ENCODE measurements at places on chromosomes 12 and 14.

- DNase-seq = no peak
Observed at GRCh38 chr12:30439201-30439600, 256.5 kb downstream of the IPO8 start.

GRCh38 chr12:46390881-46391280, 18.3 kb upstream of the SLC38A2 start:
- DNase-seq = no peak

- DNase-seq = no peak
Observed at GRCh38 chr12:47321436-47321835, 241.7 kb upstream of the AMIGO2 start.

- no peak for DNase-seq
Observed at GRCh38 chr12:119672194-119672593, 4.3 kb downstream of the PRKAB1 start.

DNA sequence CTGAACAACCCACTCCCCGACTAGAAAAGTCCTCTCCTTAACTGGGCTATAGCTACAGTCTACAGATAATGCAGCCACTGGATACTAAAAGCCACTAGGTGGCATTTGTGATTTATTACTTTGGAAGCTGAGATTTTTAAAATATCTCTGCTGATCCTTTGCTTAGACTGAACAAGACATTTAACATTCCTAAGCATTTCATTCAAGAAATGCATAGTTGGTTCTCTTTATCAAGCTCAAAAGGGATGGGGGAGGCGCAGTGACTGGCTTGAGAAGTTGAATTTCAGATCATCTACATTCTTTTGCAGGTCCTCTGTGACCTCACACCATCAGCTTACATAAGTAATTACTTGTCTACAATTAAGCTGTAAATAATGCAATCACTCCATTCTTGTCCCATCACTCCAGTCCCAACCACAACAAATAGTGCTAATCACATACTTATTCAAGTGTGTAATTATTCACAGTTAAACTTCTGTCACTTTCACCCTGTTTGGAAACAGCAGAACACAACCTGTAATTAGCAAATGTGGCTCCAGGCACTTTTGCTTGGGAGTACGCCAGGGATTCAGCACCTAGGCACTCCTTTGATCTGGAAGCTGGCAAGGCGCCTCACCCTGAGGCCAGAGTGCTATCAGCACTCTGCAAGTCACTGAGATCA, 203.6 kb downstream of the NOVA1 start:
- DNase-seq = no peak

DNA sequence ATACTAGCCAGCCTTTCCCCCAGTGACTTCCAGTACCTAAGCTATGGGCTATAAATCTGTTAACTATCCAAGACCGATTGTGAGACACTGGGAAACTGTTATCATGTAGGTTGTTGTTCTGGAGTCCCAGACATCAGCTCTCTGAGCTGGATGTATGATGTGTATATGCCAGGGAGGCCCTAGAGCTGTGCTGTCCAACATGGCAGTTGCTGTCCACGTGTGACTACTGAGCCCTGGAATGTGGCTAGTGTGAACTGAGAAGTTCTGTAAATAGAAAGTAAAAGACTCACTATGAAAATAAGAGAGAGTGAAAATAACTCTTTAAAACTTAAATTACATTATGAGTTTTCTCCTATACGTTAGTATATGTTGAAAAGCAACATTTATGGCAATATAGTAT, 755.8 kb upstream of the FBXO33 start:
- no peak for DNase-seq

DNA sequence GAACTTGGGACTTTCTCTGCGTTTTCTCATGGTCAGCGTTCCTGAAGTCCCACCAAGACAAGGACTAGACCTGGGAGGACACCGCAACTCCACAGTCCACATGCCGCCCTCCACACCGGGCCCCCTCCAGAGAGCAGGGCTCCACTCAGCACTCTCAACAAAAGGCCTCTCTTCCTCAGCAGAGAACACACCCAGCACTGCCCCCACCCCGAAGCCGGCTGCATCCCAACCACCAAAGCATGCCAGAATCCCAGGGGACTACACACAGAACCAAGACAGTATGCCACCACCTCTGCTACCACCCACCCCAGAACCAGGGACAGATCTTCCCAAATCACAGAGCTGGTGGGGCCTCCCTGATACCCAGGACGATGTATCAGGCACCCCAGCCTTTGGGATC, 88.3 kb downstream of the BCL11B start:
- DNase-seq = no peak

DNA sequence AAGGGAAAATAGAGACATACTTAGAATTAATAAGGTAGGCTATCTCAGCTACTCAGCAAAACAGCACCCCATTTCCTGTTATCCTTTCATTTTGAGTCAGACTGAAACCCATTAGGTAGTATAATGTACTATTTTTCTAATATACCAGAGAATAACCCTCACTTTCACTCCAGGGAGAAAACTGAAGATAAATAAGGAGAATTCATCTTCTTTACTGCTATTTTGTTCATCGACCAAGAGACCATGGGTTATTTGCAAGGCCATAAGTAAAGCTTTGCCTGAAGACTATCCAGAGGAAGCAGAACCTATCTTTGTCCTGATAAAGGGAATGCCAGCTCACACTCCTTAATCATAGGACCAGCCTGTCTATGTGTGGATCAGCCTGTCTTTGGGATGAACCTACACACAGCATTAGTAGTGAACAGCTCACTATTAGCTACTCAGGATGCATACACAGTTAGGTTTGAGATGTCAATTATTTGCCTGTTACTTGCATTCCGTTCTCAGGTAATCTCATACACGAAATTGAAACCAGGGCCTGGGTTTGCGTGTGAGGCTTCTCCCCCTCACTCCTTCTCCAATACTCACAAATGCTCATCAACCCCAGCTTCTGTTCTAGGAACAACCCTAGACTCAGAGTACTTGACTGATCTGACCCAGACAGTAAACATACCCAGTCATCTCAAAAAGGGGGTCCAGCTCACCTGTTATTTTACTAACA, 124.4 kb downstream of the DAD1 start:
- DNase-seq = no peak

DNA sequence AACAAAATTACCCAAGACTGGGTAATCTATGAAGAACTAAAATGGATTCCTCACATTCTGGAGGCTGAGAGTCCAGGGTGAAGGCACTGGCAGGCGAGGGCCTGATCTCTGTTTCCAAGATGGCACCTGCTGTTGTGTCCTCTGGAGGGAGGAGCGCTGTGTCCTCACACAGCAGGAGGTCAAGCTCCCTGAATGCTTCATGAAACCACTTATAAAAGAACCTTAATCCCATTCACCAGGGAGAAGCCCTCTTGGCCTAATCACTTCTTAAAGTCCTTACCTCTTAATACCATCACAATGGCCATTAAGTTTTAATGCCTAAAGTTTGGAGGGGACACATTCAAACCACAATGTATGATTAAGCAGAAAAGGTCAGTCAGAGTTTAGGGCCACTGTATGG, 172.4 kb downstream of the EMP1 start:
- DNase-seq = no peak

GRCh38 chr14:65287264-65288131, 125.0 kb upstream of the FUT8 start:
- no peak for DNase-seq

GRCh38 chr14:75627406-75627805, 33.3 kb downstream of the ERG28 start:
- no peak for DNase-seq

GRCh38 chr12:93176610-93177126, 201.1 kb upstream of the NUDT4 start:
- no peak for DNase-seq

GRCh38 chr12:108563136-108563803, 874 bp downstream of the ISCU start:
- peak; percentile 86 for DNase-seq

DNA sequence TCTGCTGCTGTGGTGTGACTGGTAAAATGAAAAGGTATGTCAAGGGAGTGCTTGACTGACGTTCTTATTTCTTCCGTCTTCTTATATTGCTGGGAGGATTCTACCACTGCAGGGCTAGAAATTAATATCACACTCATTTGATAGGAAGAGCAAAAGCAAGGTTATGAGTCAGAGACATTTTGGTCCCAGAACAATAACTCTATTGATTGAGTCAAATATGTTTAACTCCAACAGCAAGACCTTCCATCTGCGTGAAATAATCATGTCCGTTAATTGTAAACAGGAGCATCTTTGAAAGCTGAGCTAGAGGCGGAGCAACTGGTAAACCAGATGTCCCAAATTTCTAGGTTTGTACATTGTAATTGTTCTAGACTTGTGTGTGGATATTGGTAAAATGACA, 1293.6 kb downstream of the AACS start:
- DNase-seq = no peak

DNA sequence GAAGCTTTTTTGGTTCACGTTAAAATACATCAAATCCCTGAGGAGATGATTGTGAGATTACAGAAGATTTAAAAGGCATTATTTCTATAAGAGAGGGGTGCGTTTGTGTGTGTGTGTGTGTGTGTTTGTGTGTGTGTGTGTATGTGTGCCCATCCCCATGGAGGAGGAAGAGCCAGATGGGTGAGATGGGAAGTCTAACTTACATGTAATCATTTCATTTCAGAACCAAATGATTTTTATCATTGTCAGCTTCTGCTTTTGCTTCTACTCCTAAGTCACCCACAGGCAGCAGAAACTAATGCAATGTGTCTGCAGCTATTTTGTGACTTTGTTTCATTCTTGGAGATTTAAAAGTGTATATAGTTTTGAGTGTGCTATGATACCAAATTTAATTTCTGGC, 68.7 kb downstream of the SLC4A8 start:
- DNase-seq = no peak

GRCh38 chr12:132774159-132774558, 12.5 kb upstream of the ANKLE2 start:
- DNase-seq = no peak

- no peak for DNase-seq
Observed at GRCh38 chr12:8947737-8948136, 1.7 kb downstream of the M6PR start.

DNA sequence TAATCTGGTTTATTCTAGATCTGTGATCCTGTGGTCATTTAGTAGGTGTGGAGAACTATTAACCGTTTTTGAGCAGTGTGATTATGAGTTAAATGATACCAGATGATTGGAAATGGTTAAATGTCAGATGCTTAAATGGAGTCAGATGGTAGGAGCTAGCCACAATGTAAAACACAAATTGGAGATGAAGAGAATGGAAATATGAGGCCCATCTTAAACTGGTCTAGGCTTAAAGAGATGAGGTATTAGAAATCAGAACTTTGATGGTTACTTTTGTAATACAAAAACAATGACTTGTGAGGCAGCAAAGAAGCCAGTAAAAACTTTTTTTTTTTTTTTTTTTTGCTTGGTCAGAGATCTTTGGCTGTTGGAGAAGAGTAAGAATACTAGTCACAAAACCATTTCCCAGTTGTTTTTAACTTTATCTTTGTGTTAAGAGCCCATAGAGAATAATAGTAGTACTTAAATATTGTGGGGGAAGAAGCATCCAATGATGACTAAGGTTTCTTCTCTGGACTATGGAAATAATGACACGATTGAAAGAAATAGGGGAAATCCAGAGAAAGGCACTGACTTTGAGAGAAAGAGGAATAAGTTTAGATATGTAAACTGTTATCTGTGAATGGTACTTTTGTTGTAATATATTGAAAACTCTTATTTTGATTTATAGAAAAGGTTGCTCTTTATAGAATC, 95.9 kb downstream of the WNK1 start:
- DNase-seq = no peak

GRCh38 chr12:19783547-19784444, 344.5 kb downstream of the AEBP2 start:
- DNase-seq = no peak

- DNase-seq = no peak
Observed at GRCh38 chr12:27966870-27967269, 5.7 kb downstream of the PTHLH start.

DNA sequence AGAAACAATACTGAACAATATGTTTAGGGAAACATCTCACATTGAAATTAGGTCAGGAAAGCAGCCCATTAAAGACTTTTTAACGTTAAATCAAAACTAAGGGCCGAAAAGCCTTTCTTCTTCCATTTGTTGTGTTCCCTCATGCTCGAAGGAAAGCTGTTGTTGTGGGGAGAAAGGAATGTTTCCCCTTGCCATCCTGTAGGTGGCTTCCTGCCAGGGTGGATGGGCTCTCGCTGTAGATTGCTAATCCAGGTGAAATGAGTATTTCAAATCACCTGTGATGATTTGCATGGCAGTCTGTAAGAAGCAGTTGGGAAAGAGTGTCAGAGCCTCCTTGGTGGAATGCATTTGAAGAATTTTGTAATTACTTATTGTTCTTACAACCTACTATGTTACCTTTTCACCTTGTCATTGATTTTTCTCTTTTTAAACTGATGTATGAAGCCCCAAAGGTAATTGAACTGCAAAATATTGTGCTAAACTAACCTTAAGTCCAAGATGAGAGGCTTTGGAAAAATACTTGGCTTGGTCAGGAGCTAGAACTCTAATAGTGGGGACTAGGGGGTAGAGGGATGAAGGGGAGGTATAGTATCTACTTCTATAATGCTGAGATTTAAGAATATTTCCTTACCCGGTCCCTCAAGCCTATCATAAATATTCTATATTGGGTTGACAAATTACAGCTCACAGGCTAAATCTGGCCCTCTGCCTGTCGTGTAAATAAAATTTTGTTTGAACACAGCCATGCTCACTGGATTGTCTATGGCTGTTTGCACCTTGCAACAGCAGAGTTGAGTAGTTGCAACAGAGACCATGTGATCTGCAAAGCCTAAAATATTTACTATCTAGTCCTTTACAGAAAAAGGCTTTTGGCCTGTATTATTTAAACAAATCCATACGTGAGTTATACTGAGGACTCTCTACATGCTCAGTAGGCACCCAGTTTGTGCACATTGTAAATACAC, 7.7 kb upstream of the DCP1B start:
- no peak for DNase-seq

DNA sequence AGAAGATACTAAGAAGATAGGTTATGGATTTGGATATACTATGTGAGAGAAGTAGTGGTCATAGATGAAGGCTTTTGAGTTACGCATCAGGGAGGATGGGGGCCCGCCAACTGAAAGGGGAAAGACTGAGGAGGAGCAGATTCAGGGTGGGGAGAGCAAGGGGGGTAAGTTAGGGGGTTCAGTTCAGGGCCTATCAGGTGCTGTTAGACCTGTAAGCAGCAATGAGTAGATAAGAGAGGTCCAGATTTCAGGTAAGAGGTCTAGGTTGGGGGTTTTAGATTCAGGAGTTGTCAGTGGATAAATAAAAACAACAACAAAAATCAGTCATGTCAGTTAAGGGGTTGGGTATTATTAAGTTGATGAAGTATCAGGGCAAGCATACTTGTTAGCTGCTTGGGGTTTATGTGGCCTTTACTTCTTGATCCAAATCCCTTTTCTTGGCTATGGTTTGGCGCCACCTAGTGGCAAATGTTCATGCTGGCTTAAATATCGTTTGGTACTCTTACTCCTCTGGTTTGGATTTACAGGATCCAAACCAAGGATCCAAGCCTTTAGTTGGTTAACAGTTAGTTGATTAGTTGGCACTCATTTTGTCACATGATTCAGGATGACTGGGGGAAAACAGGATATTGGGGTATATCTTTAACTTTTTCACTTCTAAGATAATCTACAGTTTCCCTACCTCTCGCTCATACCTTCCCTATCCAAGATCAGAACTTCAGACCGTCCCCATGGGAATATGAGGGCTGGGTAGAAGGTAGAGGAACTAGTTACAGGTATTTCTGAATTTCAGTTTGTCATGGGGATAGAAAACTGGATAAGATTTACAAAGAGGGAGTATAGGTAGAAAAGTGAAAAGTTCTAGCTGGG, 65.1 kb downstream of the PCNX1 start:
- peak; percentile 66 for DNase-seq

GRCh38 chr14:65961004-65961403, 525.2 kb upstream of the CCDC196 start:
- peak; percentile 60 for DNase-seq

GRCh38 chr14:85415015-85415712, 114.8 kb upstream of the FLRT2 start:
- no peak for DNase-seq

Measured in lower lobe of right lung (tissue), 2 donors.